ENCODE measurements at places on chromosomes 11 and 22. TPM values are rescaled to one million over a fixed set of nuclear protein-coding genes. Genes with fewer than 3 reads are reported as not detected.

Gene NXPE1
- not detected for total RNA-seq

Gene SPON1
- total RNA-seq, result 0.45 TPM

Gene CBLIF
- not detected for total RNA-seq

Gene CHEK1
- 29.0 TPM for total RNA-seq

Gene RASD2
- not detected for total RNA-seq

Gene OR52I1
- not detected for total RNA-seq

Gene CSRP3
- not detected for total RNA-seq

Gene CSNK2A3
- 1.0 TPM for total RNA-seq

Gene ISX
- total RNA-seq, result not detected

Gene MS4A15
- not detected for total RNA-seq

Data from bronchus fibroblast of lung (primary cell).